ENCODE measurements at places on chromosomes 5 and 9. TPM values are rescaled to one million over a fixed set of nuclear protein-coding genes. Genes with fewer than 3 reads are reported as not detected.

The NACC2 gene
- 38.2 TPM for total RNA-seq

The TRIM36 gene
- 2.4 TPM for total RNA-seq

The C9orf50 gene
- total RNA-seq: not detected

The ANKRD20A1 gene
- 0.77 TPM for total RNA-seq

The PCDHGB1 gene
- 1.6 TPM for total RNA-seq

The PITX1 gene
- 0.11 TPM for total RNA-seq

DNA sequence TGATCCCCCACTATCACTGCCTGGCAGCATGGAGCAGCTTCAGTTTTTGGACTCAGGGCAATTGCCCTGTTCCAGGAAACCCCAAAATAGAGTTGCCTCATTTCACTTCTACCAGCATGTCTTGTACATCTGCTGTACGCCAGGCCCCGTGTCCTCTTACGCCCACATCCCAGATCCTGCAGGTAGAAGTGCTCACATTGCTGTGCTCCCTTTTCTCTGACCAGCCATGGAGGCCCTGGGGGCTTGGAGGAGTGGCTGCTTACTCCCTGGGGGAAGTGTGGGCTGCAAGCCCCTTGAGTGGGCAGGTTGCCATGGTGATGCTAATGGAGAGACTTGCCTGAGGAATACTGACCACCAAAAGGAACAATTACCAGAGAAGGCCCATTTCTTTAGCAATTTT is 55.6 kb upstream of the KCNIP1 start:
- no peak for DNase-seq

- no peak for DNase-seq
These were observed 694 bp upstream of the REEP2 start for GRCh38 chr5:138438003-138438723.

DNA sequence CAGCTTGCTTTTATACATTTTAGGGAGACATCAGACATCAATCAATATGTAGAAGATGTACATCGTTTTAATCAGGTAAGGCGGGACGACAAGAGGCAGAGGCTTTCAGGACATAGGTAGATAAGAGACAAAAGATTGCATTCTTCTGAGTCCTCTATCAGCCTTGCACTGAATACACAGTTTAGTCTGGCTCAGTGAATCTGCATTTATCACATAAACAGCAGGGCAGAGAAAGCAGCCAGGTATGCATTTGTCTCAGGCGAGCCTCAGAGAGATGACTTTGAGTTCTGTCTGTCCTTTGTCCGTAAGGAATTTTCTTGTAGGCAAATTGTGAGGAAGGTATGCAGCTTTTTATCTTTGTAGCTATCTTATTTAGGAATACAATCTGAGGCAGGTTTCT is 202.8 kb upstream of the TAS2R1 start:
- DNase-seq: no peak

- no peak for DNase-seq
These were observed 42.0 kb upstream of the ADRA1B start for GRCh38 chr5:159874263-159874662.

DNA sequence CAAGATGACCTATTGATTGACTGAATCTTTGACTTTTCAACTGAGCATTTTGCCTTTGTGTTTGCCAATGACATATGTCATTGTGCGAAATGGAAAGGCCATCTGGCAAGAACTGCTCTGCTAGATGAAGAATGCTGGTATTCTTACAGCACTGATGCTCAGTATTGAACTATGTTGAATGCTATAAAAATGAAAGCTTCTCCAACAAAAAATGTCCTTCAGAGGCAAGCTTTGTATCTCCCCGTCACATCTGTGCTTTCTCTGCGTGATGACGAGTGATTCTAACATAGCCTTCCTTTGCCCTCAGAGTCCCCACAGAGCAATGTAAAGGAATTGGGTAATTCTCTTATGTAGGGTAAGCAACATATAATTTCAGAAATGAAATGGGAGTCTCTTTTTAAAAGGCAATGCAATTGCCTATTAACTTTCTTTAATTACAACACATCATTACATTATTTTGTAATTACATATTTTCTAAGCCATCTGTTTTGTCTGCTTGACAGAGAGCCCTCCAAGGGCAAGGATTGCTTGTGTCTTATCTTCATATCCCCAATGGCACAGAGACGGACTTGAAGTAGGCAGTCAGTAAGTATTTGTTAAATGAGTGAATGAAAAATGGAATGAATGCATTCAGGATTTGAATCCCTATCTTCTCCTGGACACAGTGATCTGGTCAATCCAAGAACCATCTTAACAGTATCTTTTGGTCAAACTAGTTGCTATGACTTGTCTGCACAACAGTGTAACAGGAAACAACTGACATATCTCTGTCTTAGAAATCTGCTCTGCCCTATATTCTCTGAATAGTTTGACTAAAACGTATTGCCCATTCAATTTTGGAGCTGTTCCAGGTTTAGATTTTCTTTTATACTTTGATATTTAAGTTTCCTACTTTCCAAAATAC is 46.1 kb downstream of the ENC1 start:
- no peak for DNase-seq

DNA sequence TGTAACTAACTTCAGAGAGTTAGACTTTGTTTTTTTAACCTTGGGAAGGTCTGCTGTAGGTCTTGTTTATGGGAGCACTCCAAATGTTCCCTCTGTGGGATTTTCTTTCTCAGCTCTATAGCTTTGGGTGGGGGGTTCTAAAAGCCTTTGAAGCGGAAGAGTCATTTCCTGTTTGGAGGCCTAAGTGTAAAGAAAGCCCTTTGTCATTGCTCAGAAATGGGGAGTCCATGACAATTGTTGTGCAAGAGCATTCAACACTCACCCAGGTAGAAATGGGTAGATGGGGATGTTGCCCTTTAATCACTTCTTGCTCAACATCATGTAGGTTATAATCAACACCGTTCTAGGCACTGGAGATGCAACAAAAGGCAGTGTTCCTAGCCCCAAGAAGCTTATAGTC is 30.3 kb upstream of the MAST4 start:
- DNase-seq: no peak

- no peak for DNase-seq
These were observed 76.8 kb downstream of the ISOC1 start for GRCh38 chr5:129171194-129171944.

DNA sequence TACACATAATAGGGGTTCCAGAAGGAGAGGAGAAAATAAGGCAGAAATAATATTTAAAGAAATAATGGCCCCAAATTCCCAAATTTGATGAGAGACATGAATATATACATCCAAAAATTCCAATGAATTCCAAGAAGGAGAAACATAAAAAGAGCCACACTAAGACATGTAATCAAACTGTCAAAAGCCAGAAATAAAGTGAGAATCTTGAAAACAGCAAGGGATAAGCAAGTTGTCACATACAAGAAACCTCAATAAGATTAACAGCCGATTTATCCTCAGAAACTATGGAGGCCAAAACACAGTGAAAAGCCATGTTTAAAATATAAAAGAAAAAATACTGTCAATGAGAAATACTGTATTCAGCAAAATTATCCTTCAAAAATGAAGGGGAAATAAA is 14.5 kb downstream of the CATSPER3 start:
- no peak for DNase-seq

GRCh38 chr9:121651295-121652020 is at the start of gene DAB2IP:
DAB2IP (plus strand) TSS chr9:121651634; CDS start chr9:121651776, 142 bp downstream.
- DNase-seq: no peak

DNA sequence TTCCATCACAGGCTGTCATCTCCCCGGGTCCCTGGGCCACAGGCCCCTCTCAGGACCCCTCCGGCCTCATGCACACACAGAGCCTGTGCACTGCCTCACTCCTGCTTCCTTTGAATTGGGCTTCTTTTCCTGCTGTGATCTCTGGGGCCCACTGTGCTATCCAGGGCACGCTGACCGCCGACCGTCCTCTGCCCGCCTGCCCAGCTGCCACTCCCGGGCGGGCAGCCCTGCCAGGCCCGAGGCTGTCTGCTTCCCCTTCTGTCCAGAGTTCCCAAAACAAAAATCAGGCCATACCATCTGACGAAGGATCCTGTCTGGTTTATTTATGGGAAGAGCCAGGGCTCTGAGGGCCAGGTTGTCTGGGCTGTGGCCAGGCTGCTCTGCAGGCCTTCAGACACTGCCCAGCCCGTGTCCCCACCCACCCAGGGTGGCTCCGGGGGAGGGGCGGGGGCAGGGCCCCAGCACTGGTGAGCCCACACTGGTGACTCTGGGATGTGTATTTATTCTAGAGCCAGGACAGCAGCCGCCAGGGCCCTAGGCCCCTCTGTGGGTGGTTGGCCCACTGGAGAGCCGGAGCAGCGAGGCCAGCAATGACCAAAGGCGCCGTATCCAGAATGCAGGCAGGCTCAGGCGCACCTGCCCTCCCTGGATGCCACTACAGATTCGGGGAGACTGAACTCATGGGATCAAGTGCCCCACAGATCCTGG is 57.0 kb downstream of the ADAMTS2 start:
- no peak for DNase-seq

DNA sequence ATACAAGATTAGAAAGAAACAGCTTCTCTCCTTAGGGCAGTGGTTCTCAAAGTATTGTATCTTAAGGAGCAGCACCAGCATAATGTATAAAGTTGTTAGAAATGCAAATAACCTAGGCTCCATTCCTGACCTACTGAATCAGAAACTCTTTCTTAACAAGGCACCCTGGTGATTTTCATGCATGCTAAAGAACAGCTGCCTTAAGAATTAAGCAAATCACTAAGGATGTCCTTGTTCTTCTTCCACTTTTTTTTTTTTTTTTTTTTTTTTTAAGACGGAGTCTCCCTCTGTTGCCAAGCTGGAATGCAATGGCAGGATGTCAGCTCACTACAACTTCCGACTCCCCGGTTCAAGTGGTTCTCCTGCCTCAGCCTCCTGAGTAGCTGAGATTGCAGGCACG is 1095.2 kb upstream of the EDIL3 start:
- no peak for DNase-seq

DNA sequence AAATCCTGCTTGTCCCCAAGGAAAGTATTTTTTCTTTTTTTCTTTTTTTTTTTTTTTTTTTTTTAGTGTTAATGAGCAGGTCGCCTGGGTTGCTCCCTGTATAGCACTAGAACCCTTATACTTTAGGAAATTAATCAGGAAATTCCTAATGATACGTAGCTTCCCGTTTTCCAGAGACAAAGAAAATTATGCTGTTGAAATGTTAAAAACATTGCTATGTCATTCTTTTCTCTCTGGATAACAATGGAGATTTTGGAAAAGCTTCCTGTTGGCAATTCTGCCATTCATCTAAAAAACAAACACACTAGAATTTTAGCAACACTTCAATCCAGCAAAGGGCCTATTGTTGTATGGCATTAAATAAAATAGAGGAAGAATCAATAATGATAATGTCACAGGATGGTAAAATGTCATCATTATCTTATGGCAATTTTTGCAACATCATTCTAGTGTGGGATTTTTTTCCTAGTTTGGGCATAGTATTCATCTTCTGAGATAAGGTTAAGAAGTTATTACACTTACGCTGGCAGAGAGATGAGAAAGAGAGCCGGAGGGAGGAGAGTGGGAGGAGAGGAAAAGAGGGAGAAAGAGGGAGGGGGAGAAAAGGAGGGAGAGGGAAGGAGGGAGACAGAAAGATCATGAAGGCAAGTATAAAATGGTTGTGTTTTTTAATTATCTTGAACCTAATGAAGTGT is 315.8 kb upstream of the PDE4D start:
- DNase-seq: peak; percentile 93

GRCh38 chr5:177403102-177403791 is 2.8 kb upstream of the PFN3 start:
- no peak for DNase-seq

- DNase-seq: no peak
These were observed 220.3 kb upstream of the TAS2R1 start for GRCh38 chr5:9850456-9850855.

- no peak for DNase-seq
These were observed 55.9 kb downstream of the SECISBP2 start for GRCh38 chr9:89374176-89374575.

- DNase-seq: no peak
These were observed 161.1 kb upstream of the PANK3 start for GRCh38 chr5:168740092-168740800.

DNA sequence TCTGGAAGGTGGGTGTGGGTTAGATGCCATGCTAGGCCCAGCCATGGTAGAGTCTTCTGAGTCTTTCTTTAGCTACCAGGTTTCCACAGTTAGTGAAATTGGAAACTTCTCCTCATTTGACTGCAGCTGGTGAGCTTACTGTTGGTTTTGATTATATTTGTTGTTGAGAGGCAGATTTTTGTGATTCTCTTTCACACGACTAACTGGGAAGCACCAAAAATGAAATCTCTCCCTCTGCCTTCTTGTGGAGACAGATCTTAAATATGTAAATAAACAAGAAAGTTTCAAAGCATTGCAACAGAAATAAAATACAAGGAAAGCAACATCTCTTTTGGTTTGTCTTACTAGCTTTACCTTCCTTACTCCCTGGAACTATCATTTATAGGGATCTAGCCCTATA is 122.2 kb downstream of the CEMIP2 start:
- no peak for DNase-seq

All from SK-MEL-5 (cell line).